Activated naive CD8-positive, alpha-beta T cell treated with anti-CD3 and anti-CD28 coated beads, Interleukin-2, amount 50 U/mL, for 16 hours (primary cell): ENCODE measurements at places on chromosomes 2 and 18.

- no peak for DNase-seq
Measured at GRCh38 chr2:69305712-69306392, 81.2 kb downstream of the GFPT1 start.

- no peak for DNase-seq
Measured at GRCh38 chr2:73896362-73897239, 3.8 kb downstream of the ACTG2 start.

DNA sequence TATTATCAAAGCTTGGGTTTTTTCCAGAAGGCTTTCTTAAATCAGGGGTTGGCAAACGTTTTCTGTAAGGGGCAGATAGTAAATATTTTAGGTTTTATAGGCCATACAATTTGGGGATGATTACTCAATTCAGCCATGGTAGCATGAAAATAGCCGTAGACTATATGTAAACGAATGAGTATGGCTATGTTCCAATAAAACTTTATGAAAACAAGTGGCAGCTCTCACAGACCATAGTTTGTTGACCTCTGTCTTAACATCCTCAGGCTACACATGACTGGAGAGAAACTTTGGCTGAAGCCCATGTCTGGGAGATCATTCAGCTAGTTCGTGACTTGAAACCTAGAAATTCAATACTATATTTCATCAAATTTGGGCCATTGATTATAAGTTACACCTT, 30.2 kb downstream of the UGP2 start:
- no peak for DNase-seq

DNA sequence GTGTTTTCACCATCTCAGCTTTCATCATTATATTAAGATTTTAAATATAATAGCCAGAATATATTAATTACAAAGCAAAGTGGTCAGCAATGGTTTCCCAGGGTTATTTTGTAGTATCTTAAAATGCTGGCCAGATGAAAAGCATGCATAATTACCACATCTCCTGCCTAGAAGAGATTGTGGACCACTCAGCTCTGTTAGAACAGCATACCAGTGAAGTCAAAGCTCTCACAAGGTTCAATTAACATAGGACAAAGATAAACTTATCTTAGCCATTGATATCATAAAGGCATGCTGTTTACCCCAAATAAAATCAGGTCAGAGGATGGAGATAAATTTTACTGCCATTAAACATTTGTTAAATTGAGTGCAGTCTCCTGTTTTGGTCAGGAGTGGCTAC, 19.3 kb upstream of the PDE1A start:
- DNase-seq, result no peak

DNA sequence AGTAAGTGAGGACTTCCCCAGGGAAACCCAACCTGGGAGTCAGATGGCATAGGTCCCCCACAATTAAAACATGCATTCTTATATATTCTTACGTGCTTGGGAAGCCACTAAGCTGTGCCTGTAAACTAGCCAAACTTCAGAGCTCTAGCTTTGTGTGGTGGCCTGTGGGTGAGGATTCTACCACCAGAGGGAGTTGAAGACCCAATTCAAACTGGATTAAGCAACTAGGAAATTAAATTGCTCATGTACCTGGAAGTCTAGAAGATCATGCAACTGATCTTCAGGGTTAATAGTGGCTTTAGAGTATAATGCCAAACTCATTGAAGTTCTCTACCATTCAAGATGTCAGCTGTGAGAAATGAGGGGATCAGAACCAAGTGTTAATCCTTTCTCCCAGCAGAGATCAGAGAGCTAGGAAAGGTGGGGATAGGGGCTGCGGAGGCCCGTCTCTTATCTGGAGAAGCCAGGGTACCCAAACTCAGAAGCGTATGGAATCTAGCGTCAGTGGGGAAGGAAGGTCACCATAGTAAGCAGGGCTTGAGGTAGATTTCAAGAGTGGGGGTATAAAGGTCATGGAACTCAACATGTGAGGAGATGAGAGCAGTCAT, 53.2 kb upstream of the CCDC85A start:
- DNase-seq, result no peak

DNA sequence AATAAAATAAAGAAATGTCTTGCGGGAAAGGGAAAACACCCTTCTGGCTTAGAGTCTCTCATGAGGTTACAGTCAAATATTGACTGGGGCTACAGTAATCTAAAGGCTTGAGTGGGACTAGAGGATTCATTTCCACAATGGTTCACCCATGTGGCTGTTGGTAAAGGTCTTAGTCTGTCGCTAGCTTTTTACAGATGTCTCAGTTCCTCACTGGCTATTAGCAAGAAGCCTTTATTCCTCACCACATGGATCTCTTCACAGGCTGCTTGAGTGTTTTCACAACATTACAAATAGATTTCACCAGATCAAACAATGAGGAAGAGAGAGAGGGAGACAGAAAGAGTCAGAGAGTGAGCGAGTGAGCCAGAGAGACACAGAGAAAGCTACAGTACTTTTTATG, 8.3 kb upstream of the ZC3H15 start:
- DNase-seq, result no peak

DNA sequence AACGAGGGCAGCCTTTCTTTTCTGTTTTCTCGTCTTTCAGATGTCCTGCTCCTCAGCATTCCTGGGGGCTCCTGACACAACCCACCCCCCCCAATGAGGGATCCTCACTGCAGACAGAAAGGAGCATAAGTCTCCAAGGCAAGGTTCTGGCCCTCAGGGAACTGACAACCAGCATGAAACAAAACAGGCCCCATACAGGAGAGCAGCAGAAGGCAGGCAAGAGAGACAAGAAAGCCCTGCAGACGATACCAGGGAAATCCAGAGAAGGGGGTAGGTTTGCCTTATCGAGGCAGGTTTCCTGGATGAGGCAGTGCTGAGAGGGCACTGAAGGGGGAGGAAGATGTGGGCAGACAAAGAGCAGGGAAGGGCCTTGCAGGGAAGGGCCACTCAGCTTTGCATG, 103.9 kb upstream of the EPAS1 start:
- no peak for DNase-seq

- no peak for DNase-seq
Measured at GRCh38 chr18:68992719-68993482, 195.0 kb downstream of the CCDC102B start.

- DNase-seq, result no peak
Measured at GRCh38 chr18:33826151-33826550, 248.1 kb downstream of the ASXL3 start.

- no peak for DNase-seq
Measured at GRCh38 chr18:79744625-79745024, 53.1 kb upstream of the KCNG2 start.

DNA sequence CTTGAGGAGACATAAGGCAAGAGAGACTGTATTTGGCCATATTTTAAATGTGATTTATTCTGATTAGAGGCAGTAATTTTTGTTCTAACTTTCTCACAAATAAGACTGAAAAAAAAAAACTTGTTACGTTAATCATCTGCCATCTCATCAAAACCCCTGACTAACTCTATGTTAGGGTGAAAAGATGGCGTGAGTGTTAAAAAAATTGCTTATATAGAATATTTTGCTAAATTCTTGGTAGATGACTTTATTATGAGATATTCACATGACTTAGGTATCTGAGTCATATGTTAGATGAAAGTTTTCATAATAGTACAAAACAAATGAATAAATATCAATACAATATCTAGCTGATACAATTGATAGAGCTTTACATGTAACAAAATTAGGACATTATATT, 1508.7 kb upstream of the TMEFF2 start:
- no peak for DNase-seq

- no peak for DNase-seq
Measured at GRCh38 chr2:216648105-216648504, 14.9 kb downstream of the IGFBP2 start.

GRCh38 chr2:220090050-220090449, 462.6 kb downstream of the SLC4A3 start:
- DNase-seq, result no peak

GRCh38 chr2:189483980-189484740, 42.9 kb downstream of the WDR75 start:
- no peak for DNase-seq

DNA sequence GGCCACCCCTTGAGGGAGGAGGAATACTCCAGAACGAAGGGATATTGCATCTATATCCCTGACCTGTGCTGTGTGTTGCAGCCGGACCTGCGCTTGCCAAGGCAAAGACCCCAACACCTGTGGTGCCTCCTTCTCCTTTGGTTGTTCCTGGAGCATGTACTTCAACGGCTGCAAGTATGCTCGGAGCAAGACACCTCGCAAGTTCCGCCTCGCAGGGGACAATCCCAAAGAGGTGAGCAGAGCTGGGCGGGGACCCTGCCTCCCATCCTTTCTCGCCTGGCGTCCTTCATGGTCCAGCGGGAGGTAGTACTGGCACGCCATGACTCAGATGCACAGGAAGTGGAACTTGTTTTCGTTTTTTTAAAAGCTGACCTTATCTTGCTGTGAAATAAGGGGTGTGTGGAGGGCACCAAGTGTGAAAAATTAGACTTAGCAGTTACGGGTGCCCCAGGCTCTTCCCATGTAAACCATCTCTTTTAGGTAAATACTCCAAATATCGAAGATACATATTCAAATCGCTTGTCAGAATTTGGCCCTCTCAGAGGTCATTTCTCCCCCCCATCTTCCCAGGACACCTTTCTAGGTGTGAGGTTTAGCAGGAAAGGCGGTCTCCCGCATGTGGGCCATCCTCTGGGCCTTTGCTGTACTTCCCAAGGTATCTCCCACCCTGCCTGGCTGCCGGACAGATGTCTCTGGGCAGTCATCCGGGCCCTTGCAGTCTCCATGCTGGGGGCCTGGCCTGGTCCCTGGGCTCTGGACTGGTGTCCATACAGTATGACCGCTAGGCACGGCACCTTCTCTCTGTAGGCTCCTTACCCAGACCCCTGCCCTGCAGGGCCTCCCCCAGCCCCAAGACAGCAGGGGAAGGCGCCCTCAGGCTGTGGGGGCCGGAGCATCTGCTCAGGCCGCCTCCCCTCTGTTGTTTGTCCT, 57.6 kb downstream of the BOLA3 start:
- no peak for DNase-seq

DNA sequence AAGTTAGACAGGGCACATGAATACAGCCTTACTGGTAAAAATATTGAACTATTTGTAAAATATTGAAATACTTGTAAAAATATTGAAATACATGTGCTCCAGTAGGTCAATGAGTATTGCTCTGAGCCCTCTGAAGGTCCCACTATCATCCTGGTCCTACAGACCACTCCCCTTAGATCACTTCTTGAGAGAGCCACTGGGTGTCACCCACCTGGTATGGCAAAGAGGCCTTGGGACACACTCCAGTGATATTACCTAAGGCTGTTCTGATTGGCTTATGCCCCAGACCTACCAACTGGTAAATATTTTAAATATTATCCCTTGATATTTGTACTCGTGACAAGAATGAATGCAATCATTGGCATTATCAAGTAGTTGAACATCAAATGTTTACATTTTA, 5.0 kb downstream of the THSD7B start:
- no peak for DNase-seq

DNA sequence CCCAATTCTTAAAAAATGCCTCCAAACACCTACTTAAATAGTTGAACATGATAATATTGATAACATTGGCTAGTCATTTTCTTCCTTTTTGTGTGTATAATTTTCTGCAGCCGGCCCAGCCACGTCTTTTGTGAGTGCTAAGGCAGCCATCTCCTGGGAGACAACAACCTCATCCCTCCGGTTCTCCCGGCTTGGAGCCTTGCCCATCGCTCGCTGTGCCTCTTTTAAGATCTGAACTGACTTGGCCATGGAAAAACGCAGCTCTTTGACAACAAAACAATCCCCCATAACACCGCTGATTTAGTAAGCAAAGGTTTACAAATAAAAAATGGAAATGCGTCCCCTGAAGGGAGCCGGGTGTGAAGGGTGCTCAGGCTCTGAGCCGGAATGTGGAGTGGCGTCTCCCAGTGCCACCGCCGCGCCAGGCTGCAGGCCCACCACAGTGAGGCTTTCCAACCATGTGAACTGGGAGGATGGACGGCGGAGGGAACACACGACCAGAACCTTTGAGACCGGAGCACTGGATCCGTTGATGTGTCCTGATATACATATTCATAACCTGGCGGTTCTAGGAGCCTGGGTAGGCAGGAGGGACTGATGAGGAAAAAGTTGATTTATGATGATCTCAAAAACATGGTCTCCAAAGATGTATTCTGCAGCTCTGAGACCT, 87.4 kb downstream of the SMIM21 start:
- no peak for DNase-seq

DNA sequence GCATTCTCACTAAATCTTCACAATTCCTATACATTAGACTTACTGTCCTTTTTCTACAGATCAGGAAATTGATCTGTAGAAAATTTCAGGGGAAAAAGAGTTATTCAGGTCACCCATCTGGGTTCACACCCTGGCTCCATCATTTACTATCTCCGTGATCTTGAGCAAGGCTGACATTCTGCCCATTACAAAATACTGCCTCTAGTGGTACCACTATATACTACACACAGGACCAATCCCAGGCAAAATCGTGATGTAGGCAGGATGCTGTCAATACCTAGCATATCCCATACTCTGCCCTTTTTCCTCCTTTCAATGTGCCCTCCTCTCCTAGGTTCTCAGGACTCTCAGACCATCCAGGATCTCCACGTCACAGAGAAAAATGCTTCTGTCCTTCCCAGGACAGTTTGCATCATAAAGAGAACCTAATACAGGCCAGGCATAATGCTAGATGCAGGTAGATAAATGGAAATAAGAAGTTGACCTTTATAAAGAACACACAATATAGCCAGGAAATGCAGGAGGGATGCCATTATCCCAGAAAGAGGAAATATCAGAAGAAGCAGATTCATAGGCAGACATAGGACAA, 101.9 kb downstream of the CDH20 start:
- no peak for DNase-seq
